ENCODE measurements at places on chromosomes 13 and 19.

DNA sequence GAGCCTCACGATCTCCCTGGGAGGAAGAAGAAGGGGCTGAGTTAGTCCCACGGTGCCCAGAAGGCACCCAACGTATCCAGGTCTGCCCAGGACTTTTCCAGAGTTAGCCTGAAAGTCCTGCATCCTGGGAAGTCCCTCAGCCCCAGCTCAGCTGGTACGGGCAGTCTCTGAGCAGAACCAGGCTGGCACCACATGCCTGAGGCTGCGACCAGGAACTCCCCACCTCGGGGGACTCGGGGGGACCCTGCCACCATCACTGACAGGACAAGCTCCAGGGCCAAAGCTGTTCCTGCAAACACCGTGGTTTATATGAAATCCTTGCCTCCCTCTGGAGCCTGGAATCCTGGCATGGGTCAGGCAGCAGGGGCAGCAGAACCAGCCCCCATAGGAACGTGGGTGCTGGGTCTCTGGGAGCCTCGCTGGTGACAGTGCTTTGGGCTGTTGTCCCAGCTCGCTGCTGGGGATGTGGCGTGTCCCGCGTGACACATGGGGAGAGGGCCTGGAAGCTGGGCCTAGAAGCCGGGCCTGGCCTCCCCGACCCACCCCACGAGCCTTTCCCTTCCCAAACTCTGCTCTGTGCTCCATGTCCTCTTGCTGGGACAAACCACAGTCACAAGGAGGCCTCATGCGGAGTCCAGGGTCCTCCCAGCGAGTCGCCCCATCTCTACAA, 55.5 kb downstream of the GNG7 start:
- DNase-seq = no peak

- DNase-seq = no peak
Measured at GRCh38 chr19:2805261-2805900, 14.3 kb upstream of the ZNF554 start.

- DNase-seq = peak; percentile 70
Measured at GRCh38 chr19:3440082-3440481, 40.2 kb downstream of the SMIM24 start.

DNA sequence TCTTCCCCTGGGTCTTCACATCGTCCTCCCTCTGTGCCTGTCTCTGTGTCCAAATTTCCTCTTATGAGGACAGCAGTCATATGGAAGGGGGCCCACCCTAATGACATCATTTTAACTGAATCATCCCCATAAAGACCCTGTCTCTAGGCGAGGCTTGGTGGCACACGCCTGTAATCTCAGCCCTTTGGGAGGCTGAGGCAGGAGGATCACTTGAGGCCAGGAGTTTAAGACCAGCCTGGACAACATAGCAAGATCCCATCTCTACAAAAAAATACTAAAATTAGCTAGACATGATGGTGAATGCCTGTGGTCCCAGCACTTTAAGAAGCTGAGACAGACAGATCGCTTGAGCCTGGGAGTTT, 4.8 kb downstream of the MYO9B start:
- no peak for DNase-seq

DNA sequence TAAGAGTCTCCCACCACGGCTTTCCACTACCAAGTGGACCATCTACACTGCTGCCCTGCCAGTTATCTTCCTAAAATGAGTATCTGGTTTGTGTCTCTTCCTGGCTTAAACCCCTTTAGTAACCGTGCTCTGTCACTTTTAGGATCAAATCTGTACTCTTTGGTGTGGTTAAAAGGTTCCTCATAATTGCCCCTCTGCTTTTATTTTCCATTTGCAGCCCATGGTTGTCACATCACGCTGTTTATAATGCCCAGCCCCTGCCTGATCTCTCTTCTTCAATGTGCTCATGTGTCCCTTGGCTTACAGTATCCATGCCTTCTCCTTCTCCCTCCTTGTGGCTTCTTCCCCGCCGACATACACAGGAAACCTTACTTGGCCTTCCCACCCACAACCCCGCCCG, 100.1 kb downstream of the DGKH start:
- DNase-seq = no peak

DNA sequence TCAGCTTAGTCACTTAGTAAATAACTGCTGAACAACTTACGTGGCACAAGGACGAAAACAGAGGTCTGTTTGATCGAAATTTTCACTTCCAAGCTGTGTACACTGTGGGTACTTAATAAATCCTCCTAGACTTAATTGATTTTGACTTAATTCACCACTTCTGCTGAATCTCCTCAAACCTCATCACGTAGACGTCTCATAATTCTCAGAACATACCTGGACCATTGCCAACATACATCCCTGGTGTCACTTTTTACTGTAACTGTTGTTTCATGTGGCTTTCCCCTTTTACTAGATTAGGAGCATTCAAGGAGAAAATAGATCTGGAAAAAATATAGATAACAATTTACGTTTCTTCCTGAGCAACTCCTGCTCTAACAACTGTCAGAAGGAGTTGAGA, 105.0 kb downstream of the MBNL2 start:
- no peak for DNase-seq

GRCh38 chr13:98366959-98367358, 189.9 kb upstream of the RNF113B start:
- DNase-seq = no peak

- peak; percentile 57 for DNase-seq
Measured at GRCh38 chr19:2289714-2290435, 7.9 kb upstream of the PEAK3 start.

GRCh38 chr13:102589301-102589822, 7.4 kb upstream of the TPP2 start:
- no peak for DNase-seq

Measured in activated CD4-positive, alpha-beta T cell treated with anti-CD3 and anti-CD28 coated beads, Interleukin-2, amount 50 U/mL, for 48 hours (primary cell).